ENCODE measurements at places on chromosomes 13 and 19.

DNA sequence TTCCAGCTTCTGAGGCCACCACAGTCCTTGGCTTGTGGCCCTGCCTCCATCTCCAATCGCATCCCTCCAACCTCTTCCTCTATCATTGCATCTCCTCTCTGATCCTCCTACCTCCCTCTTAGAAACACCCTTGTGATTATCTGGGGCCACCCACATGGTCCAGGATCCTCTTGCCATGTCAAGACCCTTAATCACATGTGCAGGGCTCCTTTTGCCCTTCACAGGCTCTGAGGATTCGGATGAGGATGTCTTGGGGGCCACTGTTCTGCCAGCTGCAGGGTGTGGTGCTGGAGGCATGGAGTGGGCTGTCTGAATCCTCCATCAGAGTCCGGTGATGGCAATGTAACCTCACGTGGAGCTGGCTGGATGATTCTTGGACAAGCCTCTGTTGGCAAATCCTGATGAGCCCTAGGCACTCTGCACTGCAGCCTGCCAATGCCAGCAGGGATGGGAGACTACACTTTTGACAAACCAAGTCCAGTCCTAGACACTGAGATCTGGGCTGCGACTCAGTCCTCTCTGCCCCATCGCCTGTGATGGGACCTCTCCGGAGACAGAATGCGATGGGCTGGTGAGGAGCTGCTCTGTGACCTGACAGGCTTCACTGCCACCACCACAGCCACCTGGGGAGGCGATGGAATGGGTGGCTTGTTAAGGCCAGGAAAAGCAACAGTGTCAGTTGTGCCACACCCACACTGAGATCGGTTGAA, 61.2 kb downstream of the CCDC70 start:
- DNase-seq = no peak

DNA sequence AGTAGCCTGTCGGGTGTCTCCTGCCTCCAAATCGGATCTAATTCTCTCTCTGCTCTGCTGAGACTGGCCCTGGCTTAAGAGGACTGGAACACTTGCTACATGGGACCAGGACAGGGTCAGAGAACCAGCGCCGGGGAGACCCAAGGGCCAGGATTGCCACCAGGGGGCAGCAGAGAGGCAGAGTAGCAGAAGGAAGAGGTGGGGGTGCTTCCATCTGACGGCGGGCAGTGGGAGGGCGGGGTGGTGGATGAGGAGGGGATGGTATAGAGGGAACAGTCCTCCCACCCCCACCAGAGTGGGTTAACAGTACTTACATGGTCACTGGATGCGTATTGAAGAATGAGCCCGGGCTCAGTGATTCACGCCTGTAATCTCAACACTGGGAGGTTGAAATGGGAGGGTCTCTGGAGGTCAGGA, 11.9 kb downstream of the SELENOW start:
- no peak for DNase-seq

GRCh38 chr13:48492096-48492440, 40.8 kb downstream of the RCBTB2 start:
- no peak for DNase-seq

DNA sequence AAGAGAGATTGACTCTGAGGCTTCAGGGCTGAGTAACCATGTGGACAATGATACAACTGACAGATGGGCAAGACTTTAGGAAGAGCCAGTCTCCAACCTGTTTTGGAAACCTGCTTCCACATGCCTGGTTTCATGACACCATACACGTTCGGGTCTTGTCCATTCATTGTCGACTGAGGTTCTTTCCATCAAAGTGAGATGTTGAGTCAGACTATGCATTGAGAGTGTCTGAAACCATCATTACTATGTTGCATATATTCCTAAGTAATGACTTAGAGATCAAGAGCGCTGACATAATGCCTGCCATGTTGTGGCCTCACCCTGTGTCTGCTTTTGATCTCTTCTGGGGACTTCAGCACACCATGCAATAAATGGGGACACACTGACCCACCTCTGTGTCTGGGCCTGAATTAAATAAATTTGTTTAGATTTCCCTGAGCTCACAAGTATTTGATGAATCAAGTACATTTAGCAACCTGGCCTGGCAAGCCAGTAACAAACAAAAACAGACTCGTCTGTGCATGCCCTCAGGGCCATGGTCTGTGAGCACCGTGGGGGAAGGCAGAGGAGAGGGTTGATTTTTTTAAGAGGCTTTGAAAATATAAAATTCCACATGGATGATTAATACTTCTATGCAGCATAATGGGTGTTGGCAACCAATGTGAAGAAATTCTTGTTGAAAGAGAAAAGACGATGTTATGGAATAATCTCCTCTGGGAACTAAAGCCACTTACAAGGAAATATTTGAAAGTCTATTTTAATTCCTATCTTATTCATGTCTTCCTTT, 49.9 kb upstream of the UBAC2 start:
- peak; percentile 99 for DNase-seq

- DNase-seq = peak; percentile 83
Observed at GRCh38 chr13:109840201-109840892, 54.0 kb upstream of the IRS2 start.

DNA sequence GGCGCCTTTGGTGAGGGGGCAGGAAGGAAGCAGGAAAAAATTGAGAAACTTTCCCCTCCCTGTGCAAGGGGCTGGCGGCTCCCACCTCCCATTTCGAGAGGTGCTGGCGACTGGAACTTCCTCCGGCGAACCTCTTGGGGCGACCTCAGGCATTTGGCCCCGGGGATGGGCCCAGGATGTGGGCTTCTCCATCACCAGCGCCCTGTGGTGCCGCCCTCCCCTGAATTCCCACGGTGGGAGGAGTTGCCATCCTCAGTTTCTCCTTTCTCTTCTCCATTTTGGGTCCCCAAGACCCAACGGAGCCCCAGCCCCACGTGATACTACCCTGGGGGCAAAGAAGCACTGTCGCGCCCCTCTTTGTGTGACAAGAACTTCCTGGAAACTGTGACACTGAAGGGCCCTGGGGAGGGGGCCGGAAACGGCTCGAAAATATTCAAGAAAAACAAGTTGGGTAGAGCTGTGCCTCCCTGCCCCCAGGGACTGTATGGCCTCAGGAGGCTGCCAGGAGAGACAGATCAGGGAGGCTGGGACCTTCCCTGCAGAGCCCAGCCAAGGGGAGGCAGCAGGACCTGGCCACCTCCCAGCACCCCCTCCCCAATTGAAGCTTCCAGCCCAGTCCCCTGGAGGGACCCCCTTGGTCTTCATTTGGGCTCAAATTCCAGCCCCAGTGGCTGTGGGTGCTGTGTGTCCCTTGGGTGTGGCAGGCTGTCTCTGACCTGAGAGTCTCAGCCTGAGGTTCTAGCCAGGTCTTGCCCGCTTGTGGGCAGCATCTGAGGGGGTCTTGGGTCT, 16.2 kb upstream of the AP1M2 start:
- no peak for DNase-seq

- DNase-seq = no peak
Observed at GRCh38 chr13:58994077-58994476, 1169.7 kb downstream of the DIAPH3 start.

GRCh38 chr13:72295153-72295552, 428.1 kb upstream of the DACH1 start:
- DNase-seq = no peak

DNA sequence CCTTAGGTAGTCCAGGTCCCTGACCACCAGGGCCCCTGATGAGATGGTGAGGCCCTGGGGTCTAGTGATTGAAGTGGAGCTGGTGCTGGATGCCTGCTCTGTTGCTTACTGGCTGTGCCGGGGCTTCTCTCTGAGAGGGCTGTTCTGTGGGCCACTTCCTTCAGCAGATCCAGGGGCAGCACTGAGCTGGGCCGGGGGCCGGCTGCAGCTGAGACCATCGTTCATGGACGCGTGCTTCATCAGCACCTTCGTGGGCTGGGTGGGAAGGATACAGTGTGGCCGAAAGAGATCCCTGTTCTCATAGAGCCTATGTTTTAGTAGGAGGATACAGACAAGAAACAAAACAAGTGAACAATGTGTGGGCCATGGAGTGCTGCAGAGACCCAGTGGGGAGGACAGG, 33.2 kb upstream of the TEX29 start:
- no peak for DNase-seq

Data from foreskin keratinocyte (primary cell).